ENCODE measurements at places on chromosomes 6 and 20. TPM values are rescaled to one million over a fixed set of nuclear protein-coding genes. Genes with fewer than 3 reads are reported as not detected.

GRCh38 chr6:95274686-95275235, 302.6 kb upstream of the MANEA start:
- no peak for DNase-seq

DNA sequence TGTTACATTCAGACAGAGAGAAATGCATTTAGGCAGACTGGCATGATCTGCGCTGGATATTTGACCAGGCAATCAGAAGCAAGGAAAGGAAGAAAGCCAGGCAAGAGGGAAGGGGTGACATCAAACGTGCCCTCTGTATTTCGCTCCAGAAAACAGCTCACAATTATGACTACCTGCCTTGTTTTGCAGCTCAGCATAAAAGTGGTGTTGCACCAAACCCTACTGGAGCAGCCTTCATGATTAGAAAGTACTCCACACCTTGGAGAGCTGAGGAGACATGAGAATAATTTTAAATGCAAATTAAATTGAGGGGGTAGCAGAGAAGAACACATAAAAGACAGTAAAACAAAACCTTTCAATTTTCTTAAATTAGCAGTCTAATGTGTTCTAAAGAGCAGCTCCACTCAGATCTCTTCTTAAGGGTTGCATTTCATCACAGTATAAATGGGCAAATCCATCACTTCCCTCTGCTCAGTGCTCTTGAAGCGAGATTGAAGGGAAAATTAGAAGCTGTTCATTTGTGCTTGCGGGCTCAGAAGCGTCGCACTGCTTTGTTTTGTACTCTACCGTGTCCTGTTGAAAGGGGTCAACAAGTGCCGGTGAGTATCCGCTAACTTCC, at the start of gene PHACTR1:
Gene PHACTR1, plus strand, starts transcription at position 470 of the 619 bp plus-strand sequence.
- DNase-seq = no peak

- no peak for DNase-seq
Observed at GRCh38 chr6:166720856-166721255, 93.8 kb upstream of the RPS6KA2 start.

DNA sequence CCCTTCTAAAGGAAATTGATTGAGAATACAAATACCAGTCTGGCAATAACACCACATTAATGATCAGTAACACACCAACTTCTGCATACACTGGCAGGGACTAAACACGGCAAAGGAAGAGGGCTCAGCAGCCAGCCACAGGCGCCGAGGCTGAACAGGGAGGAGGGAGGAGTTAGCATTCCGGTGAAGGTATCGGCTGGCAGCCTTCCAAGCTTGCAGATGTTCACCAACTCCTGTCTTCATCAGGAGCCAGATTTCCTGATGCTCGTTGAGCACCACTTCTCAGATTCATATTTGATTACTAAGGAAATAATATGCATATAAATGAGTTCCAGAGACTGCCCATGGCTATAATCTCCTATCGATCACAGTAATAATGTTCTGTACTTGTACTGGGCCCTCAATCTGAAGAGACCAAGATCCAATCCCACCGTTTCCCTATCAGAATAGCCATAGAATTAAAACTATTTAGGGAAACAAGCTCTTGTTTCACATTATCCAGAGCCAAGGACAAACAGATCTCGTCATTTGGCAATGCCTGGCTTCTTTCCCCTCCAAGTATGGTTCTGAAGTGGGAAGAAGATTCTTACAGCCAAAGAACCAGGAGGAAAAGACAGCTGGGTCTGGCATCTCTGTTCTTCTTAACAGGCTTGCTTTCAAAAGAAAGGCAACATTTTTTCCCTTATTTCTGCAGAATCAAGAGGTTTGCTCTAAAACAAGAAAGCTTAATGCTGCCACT, 42.2 kb downstream of the GFOD1 start:
- peak; percentile 40 for DNase-seq

DNA sequence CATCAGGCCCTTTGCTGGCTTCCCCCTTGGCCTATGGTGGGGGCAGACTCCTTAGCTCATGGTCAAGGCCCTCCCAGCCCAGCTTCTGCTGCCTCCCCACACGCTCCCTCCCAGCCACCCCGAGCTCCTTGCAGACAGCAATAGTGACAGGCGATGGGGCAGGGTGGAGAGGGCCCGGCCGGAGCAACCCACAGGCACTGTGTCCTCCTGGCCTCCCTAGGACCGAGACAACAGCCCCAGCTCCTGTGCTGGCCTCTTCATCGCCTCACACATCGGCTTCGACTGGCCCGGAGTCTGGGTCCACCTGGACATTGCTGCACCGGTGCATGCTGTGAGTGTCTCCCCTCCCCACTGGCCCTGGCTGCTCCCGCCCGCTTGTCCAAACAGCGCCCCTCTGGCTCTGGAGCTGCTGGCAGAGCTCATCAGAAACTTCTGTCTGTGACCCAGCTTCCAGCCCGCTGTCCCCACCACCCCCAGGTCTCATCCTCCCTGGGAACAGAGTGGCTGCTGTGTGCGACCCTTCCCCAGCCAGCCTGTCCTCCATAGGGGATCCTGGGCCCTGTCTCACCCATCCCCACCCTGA, 21.8 kb downstream of the NPEPL1 start:
- DNase-seq = peak; percentile 53

GRCh38 chr20:20134941-20135575, 82.7 kb downstream of the CFAP61 start:
- no peak for DNase-seq

Gene MEI4
- total RNA-seq = 0.38 TPM

- peak; percentile 22 for DNase-seq
Observed at GRCh38 chr6:149094156-149094555, 223.4 kb upstream of the TAB2 start.

DNA sequence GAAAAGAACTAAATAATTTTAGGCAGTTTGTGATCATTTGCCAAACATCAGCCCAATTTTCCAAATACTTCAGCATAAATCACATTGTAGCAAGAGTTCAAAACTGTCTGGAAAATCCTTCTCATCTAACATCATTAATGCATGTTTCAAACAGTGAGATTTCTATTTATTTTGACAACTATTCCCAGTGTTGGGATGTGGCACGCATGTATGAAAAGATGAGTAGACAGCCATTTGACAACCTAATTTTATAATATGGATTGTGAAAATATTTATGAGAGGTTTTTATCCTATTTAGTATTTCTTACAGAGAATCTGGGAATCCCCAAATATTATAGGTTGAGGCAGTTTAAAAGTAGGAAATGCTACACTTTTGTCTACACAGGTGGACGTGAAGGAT, 357.6 kb upstream of the ARID1B start:
- no peak for DNase-seq

DNA sequence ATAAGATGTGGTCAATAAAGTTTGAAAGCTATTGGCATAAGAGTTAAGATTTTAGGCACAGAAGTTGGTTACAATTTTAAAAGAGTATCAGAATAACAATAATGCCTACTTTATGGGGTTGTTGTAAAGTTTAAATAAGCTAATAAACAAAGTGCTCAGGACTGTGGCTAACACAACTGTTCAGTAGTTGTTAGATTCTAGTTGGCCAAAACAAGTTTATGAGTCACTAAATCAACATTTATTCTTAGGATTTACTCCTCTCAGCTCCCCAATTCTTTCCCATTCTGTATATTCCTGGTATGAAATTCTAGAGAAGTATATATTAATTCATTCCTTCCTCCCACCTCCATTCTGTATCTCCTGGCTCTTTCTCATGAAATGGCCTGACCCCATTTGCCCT, 14.5 kb downstream of the RMND1 start:
- DNase-seq = no peak

- DNase-seq = no peak
Observed at GRCh38 chr6:111013144-111013915, 31.5 kb downstream of the RPF2 start.

- peak; percentile 61 for DNase-seq
Observed at GRCh38 chr6:106666282-106667021, 37.1 kb downstream of the QRSL1 start.

Gene SLC22A2
- 0.42 TPM for total RNA-seq

Gene ZNF831
- not detected for total RNA-seq

DNA sequence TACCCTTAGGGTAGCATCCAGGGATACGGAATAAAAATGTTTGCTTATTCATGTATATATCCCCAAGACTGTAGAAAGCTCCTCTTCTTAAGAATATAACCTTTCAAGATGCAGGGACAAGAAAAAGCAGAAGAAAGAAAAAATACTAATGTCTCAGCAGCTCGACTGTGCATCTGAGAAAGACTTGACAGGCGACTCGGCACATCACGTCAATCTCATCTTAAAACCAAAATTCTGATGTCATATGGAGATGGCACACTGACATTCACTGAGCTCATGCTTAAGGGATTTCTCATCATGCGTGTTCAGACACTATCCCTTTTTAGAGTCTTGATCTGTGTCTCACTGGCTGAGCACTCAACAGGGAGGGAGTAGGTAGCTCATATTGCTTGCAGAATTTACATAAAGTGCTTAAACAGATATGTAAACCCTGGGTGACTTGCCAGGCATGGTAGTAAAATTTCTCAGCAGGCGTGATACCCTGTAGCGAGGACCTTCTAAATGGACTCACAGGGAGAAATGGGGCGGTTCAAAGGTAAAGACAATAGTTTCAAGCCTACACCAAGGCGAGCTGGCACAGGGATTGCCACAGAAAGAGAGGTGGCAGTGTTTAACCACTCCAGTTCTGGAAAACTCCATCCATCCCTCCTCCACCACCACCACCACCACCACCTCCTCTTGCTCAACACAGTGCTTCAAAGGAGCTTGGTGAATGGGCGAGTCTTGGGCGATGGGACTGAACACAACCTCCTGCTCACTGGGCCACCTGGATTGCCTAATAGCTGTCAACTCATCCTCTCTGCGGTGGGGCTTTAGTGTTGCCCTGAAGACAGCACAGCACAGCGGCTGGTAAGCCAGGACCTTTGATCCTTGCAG, 330.5 kb downstream of the TFAP2A start:
- DNase-seq = no peak

GRCh38 chr6:33427585-33428223, 7.8 kb downstream of the SYNGAP1 start:
- peak; percentile 88 for DNase-seq

DNA sequence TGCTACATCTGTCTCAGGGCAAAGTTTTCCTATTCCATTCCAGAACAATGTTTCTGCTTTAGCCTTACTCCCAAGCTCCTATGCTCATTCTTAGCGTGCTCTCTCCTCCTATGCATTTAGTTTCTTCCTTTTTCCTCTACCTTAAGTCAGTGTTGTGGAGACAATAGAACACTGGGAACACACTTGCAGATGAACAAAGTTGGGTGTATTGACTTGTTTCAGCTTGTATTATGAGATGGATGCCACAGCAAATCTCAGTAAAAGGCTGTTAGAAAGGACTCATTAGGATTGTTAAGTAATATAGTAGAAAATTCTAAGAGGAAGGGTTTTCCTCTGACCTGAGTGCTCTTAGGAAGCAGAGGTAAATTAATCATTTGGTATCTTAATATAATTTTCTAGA, 48.4 kb downstream of the BMP5 start:
- DNase-seq = no peak

DNA sequence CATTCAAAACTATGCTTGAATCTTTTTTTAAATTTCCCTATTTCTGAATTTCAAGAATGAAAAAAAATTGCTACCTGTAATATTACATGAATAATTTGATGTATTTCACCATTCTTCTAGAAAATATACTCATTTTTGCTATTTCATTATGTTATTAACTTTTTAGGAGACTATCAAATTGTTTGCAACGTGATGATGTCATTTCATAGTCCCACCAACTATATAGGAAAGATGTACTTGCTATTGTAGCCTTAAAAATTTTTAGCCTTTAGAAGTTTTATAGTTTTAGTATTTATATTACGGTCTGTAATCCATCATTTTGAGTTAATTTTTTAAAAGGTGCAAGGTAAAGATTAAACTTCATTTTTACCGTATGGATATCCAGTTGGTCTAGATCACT, 81.4 kb upstream of the AHI1 start:
- no peak for DNase-seq

Gene LIN28B
- total RNA-seq = 45.6 TPM

Gene EZR
- 203 TPM for total RNA-seq

DNA sequence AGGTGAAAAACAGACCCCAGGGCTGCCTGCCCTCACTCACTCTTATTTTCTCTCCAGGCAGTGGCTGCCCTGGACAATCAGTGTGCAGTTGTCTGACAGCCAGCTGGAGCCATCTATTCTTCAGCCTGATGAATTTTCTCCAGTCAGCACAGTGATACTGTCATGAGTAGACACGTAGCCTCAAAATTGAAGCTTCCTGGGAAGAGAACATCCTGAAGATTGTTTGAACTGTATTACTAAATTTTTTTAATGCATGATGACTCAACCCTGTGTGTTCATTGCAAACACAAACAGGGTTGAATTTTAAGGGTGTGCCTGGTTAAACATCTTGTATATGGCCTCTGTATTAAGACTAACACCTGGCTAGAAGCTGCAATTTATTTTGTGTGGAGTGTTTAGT, 49.8 kb upstream of the STXBP5 start:
- DNase-seq = no peak

DNA sequence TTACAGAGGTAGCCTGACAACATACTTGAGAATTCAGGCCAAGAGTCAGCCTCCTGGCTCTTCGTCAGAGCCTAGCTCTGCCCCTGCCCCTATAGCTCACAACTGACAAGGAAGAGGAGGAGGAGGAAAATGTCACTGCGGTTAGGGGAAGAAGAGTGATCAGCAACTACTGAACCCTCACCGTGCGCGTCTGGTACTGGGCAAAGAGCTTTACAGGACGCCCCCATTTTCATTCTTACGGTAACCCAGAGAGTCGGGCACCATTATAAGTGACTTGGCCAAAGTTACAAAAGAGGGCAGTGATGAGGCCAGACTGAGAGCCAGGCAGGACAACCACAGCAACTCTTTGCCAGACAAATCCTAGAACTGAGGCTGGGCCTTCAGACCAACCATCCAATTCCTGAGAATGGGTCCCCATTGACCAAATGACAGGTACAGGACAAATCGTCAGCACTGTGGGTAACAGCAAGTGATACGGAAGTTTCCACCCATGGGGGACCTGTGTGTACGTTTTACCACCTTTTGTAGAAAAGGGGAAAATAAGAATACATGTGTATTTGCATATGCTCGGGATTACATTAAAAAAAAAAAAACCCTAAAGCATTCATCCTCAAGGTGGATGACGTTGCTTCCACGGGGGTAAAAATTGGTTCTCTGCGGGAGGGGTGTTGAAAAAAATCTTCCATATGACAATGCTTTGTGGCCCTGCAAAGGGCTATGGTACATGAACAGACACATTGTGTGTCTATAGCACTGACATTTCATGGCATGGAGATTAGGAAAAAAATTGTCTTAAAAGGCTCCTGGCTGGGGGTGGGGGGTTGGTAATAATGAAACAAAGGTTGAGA, 118.0 kb downstream of the NFATC2 start:
- DNase-seq = no peak
